ENCODE measurements at places on chromosomes 11 and 22. TPM values are rescaled to one million over a fixed set of nuclear protein-coding genes. Genes with fewer than 3 reads are reported as not detected.

- no peak for DNase-seq
Observed at GRCh38 chr11:20157728-20158127, 2.5 kb downstream of the DBX1 start.

GRCh38 chr11:42337786-42338455 lies 878.5 kb upstream of the LRRC4C start:
- DNase-seq = no peak

- no peak for DNase-seq
Observed at GRCh38 chr11:65776710-65777141, 4.0 kb downstream of the AP5B1 start.

GRCh38 chr22:50196256-50196655 lies 4.6 kb upstream of the SELENOO start:
- DNase-seq = no peak

KCNJ1 gene
- total RNA-seq = not detected

PRR33 gene
- not detected for total RNA-seq
